ENCODE measurements at places on chromosomes 1 and 21.

GRCh38 chr1:155009742-155010141 is 7.1 kb downstream of the ZBTB7B start:
- no peak for DNase-seq

GRCh38 chr1:20367116-20367585 is 76.5 kb downstream of the VWA5B1 start:
- no peak for DNase-seq

- DNase-seq = no peak
These were observed 161.8 kb upstream of the IRF2BP2 start for GRCh38 chr1:234771642-234772344.

- no peak for DNase-seq
These were observed 138.1 kb upstream of the IRF2BP2 start for GRCh38 chr1:234748066-234748465.

GRCh38 chr1:115744646-115745275 is 23.8 kb downstream of the CASQ2 start:
- no peak for DNase-seq

DNA sequence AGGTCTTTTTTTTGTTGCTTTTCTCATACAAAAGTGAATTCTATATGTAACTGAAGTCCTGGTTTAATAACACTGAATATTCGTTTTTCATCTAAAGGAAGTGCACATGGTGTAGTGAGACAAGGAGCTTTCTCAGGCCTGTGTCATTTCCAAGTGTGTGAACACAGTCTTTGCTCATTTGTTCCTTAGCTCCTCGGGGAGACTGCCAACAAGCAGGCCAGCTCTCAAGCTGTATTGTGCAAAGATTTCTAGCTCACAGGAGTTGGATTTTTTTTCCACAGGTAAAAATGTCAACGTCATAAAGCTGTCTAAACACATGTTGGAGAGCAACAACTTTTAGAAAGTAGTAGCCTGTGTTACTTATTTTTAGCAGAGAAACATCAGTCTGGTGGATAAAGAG is 87.8 kb upstream of the S1PR1 start:
- DNase-seq = no peak

- DNase-seq = no peak
These were observed 18.4 kb upstream of the EVI5 start for GRCh38 chr1:92803140-92803887.

DNA sequence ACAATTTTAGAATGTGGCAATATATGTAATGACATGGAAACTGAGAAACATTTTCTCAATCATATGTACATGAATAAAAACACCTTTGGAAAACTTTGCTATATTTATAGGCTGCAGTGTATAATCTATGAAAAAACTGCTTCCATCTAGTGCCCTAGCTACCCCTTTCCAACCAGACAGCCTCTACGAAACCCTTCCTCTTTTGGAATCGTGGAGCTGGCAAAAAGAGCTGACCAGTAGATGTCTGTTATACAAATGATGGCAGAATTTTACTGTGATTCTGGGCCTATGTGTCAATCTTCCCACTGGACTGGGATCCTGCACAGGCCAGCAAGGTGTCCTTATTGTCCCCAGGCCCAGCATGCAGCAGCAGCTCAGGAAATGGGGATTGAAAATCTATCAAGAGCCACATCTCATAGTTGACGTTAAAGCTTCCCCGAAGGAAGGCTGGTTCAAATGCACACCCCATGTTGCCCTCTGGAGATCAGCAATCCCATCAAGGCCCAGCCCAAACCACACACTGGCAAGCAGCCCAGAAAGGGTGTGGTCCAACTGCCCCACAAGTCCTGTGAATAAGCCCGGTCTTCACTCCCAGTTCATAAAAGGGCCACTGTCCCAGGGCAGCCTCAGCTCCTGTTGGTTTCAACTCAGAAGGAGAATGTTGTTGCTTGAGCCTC is 8.8 kb upstream of the FAM20B start:
- no peak for DNase-seq

DNA sequence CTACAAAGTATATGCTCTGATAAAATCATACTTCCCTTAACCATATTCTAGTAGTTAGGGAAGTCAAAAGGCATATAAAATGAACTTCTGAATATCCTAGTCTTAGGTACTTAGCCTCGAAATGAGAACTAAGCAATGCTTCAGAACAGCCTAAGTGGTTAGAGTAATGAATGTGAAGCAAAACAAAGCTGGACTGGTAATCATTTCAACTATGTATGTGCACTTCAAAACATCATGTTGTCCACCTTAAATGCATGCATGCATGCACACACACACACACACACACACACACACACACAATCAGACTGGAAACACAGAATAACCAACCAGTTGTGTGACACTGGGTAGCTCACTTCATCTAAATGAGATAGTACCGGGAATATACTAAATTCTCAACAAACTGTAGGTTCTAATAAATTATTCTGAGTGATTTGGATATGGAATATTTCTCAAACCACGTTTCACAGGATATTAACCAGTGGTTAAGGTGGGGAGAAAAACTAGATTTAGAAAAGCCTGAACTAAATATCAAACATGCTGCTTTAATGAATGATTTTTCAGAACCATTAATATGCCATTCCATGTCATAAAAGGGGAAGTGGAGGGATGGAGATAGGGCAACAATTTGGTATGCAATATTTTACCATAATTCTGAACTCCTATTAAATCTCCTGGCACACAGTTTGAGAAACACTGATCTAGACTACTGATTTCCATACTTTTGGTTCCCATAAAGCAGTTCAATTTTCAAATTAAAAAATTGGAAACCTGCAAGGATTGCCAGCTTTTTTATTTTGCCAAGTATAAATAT is 19.5 kb downstream of the RNF115 start:
- DNase-seq = no peak

DNA sequence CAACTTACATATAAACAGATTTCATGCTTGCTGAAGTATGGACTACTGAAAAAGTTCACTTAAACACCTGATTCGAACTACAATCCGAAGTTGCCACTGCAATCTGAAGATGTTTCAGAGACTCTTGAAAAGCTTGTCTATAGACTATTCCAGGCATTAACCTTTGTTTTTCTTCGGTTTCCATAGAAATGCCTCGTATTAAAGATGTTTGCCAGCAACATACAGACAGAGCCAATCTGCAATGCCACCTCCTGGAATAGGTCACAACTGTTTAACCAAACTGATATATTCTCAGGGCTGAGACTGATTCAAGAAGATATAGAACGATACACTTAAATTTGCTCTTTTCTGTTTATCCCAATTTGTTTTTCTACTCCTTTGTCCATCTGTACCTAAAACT is 28.9 kb upstream of the DMRTB1 start:
- no peak for DNase-seq

- no peak for DNase-seq
These were observed 3.2 kb downstream of the BARHL2 start for GRCh38 chr1:90713741-90714509.

GRCh38 chr1:193120604-193121166 is 1.1 kb upstream of the CDC73 start:
- DNase-seq = no peak

DNA sequence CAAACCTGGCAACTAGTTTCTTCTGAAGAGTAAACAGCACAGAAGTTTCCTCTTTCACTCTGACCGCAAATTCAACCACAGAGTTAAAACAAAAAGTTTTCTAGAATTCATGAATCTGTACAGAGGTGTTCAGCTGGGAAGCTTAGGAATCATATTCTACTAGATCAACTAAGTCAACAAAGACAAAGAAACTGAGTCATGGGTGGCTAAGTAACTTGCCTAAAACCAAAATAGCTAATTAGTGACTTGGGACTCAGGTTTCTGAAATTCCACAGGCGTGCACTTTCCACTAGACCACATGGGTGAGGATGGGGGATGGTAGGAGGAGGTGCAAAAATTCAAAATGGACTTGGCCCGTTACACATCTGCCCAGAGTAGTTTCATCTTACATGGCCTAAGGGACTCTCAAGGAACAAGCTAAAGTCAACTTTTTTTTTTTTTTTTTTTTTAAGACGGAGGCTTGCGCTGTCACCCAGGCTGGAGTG is 25.8 kb downstream of the PTPN14 start:
- DNase-seq = no peak

All from activated CD4-positive, CD25-positive, alpha-beta regulatory T cell (primary cell).